CD4-positive, alpha-beta T cell treated with Interleukin-4 for 1 hour (primary cell): ENCODE measurements at places on chromosomes 7 and 10.

DNA sequence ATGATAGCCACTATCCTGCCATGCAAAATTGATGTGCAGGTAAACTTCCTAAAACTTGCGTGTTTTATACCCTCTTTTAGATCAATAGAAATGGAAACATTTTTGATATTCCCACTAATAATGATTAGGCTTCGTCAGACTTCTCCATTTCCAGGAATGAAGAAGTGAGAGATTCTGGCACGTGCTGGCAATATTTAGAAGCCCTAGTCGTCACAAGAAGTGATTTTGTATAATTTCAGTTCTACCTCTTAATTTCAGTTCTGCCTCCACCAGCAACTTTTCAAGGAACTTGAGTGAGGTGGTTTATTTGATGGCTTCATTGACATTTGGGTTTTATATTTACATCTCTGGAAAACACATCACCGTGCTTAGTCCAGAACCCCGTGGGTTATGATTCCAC lies 61.9 kb downstream of the MRC1 start:
- no peak for DNase-seq

- DNase-seq, result no peak
Observed at GRCh38 chr7:16698200-16698905, 52.4 kb downstream of the BZW2 start.

DNA sequence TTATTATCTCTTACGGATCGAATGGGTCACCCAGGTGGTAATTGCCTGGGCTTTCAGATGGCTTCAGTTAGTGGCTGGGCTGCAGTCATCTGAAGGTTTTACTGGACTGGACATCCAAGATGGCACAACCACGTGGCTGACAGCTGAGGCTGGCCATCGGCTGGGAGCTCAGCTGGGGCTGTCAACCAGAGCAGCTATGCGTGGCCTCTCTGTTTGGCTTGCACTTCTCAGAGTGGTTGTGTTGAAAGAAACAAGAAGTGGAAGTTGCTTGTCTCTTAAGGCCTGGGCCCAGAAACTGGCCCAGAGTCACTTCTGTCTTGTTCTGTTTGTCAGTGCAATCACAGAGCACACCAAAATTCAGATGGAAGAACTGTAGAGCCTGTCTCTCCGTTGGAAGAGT lies 5.7 kb upstream of the GDI2 start:
- peak; percentile 52 for DNase-seq

- DNase-seq, result no peak
Observed at GRCh38 chr10:66860376-66860945, 65.4 kb upstream of the LRRTM3 start.

DNA sequence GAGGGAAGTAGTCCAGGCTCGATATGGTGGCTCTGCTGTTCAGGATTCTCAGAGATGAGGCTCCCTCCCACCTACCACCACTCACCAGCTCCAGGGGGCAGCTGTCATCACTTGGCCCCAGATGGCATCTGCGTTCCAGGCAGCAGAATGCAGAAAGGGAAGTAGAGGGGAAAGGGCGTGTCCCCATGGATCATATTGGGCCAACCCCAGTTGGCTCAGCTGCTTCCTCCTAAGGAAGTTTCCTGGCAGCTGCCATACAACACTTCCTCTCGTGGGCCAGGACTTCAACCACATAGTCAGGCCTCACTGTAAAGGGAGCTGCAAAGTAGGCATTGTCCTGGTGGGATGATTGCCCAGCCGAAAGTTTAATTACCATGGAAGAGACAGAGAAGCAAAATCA lies 1.6 kb upstream of the TEX36 start:
- no peak for DNase-seq

DNA sequence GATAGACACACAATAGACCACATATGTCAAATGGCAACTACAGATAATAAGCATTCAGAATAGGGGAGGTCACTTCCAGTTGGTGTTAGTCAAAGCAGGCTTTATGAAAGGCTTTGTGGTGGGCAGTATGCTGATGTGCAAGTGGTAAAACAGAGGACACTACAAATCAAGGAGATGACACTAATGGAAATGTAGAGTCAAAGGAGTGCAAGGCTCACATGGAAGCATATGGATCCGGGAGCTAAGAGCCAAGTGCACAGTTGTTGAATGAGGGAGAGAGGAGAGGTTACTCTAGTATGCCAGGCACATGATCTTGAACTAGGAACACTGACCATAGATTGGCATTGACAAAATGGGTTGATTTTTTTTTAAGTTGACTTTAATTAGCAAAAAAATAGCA lies 62.7 kb downstream of the GRM3 start:
- DNase-seq, result no peak

- no peak for DNase-seq
Observed at GRCh38 chr7:88218429-88218745, 1.5 kb downstream of the SRI start.

- no peak for DNase-seq
Observed at GRCh38 chr10:29204070-29204800, 84.6 kb upstream of the LYZL1 start.

GRCh38 chr7:36058020-36058592 lies 94.9 kb upstream of the EEPD1 start:
- no peak for DNase-seq

DNA sequence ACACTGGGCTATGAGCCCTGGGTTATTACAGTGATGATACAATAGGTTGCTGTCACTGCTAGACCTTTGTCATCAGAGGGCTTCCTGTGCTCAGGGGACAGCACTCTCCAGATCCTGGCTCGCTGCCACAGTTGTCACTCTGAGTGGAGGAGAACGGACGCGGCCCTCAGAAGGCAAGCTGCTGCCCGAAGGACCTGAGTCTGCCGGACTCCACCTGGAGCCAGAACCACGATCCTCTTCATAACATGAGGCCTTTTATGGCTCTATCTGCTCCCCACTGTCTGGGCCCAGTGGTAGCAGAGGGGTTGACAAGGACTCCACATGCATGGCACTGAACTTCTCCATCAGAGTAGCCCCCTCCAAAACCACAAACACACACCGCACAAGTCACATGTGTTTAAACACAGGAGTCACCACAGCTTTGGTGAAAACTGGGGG lies 94.7 kb upstream of the EFCAB10 start:
- peak; percentile 73 for DNase-seq

DNA sequence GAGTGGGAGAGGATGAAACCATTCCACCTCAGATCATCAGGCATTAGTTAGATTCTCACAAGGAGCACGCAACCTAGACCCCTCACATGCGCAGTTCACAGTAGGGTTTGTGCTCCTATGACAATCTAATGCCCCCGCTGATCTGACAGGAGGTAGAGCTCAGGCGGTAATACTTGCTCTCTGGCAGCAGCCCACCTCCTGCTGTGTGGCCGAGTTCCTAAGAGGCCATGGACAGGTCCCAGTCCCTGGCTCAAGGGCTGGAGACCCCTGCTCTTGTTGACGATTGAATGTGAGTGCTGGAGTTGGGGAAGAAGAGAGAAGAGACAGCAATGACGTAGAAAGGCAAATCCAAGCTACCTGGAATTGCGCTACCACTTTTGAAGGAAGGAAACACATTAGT lies 267.2 kb downstream of the TFEC start:
- no peak for DNase-seq

- DNase-seq, result no peak
Observed at GRCh38 chr10:123309731-123310130, 155.5 kb downstream of the BUB3 start.

DNA sequence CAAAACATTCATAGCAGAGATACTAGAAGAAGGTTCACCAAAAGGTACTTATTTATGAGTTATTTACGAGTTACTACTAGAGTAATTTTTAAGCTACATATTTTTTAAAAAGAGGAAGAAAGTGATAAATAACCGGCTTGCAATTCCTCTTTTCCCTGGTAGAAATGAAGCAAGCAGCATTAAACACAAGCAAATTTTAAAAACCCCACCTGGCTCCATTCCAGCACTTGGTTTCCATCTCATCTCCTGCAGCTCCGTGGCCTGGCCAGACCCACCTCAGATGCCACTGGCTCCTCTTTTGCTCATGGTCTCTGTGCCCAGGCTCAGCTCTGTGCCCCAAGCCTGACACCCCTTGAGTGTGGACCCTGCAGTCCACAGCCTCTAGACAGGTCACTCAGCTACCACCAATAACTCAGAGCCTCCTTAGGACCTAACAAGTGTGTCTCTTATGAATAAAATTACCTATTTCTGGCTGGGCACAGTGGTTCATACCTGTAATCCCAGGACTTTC lies 479.5 kb downstream of the TNS3 start:
- DNase-seq, result no peak

DNA sequence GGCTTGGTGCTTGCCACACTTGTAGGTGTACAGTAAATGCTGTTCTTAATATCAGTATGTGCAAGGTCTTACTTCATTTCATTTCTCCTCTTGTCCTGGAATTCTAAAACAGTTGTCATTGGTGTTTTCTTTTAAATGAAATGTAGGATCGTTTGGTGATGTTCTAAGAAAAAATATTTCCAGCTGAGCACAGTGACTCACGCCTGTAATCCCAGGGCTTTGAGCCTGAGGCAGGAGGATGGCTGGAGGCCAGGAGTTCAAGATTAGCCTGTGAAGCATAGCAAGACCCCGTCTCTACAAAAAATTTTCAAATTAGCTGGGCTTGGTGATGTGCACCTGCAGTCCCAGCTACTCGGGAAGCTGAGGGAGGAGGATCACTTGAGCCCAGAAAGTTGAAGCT lies 32.6 kb upstream of the ELN start:
- no peak for DNase-seq

GRCh38 chr7:80636709-80637108 lies 1.7 kb upstream of the CD36 start:
- no peak for DNase-seq

DNA sequence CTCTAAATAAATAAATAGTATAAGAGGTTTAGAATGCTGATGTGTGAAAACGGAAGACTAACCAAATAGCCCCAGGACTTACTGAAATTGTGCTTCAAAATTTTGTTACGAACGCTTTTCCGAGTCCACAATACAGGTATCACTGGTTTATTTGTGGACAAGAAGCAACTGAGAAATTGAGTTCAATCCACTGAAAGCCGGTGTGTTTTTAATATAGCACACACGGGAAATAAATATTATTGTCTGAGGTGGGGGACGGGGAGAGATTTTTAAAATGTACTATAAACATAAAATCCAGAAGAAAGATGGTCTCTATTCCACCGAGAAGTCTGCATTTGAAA lies 598 bp downstream of the SLC16A12 start:
- DNase-seq, result no peak

- peak; percentile 1 for DNase-seq
Observed at GRCh38 chr10:43940898-43941837, 292.5 kb upstream of the ZNF32 start.

DNA sequence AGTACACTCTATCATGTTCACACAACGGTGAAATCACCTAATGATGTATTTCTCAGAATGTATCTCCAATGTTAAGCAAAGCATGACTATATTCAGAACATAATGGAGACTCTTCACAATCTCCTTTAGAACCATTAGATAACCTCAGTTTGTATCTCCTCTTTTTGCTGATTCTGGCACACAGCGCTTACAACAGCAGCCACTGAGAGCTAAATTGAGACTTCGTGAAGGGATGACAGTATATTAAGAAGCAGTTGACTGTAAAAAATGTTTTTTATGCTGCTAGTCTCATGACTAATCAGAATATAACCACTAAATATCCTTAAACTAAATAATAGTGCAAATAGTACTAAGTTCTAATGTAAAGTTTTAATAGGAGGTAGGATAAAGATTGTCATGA lies 46.9 kb downstream of the KMT2E start:
- no peak for DNase-seq

DNA sequence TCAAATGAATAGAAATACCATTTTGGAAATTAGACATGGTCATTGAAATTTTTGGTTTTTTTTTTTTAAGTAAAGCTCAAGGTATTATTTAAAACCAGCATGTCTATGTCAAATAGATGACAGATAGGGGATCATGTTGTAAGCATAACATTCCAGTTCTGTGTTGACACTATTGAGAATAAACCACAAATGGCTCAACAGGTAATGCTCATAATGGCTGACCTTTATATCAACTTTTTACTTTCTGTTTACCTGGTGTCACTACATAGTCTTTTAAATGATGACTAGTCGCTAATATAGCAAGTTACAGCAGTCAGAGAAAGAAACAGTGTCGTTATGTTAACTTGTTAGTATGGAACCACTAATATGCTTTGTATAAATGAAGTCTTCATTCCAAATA lies 616.0 kb downstream of the GATA3 start:
- DNase-seq, result no peak

DNA sequence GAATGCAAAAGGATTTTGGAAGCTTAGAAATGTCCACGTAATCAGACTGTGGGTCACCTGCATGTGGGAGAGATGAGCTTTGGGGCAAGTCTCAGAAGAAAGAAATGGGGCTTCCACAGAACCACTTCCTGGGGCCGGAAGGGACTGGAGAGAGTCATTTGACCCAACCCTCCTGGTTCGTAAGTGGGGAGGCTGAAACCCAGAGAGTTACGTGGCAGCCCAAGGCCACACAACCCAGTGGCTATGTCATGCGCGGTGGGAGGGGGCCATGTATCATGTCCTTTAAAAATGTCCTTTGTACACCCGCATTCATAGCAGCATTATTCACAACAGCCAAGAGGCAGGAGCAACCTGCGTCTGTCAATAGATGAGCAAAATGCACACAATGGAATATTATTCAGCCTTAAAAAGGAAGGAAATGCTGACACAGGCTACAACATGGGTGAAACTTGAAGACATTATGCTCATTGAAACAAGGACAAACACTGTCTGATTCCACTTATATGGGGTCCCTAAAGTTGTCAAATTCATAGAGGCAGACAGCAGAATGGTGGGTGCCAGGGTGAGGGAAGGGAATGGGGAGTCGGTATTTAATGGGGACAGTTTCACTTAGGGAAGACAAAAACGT lies 15.1 kb downstream of the CAMK2B start:
- no peak for DNase-seq

GRCh38 chr10:48480397-48481374 lies 124.2 kb downstream of the ARHGAP22 start:
- DNase-seq, result no peak

DNA sequence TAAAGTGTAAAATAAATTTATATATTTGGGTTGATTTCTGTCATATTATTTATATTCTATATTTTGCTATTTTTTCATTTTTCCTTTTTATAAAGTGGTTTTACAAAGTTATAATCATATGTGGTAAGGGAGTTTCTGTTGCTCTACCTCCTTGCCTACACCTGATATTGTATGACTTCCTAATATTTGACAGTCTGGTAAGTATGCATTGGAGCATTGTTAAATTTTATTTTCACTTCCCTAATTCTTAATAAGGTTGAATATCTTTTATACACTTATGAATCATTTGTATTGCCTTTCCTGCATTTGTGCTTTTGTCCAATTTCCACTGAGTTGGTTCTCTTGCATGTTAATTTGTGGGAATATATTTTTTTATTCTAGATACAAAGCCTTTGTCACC lies 492.4 kb downstream of the GRID1 start:
- no peak for DNase-seq

DNA sequence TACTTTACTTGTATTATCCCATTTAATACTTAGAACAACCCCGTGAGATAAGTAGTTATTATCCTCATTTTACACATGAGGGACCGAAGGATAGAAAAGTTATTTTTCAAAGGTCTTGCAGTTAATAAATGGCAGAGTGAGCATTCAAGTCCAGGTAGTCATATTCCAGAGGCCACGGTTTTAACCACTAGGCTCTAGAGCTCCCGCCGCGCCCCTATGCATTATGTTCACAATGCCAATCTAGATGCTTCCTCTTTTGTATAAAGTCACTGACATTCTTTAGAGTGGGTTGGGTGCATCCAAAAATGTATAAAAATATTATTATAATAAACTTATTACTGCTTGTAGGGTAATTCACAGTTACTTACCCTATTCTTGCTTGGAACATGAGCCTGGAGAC lies 11.4 kb upstream of the CFAP69 start:
- DNase-seq, result no peak

GRCh38 chr10:4282496-4282895 lies 497.5 kb upstream of the KLF6 start:
- no peak for DNase-seq
